Stomach (tissue), 19 donors: ENCODE measurements at places on chromosomes 7 and 10. TPM values are rescaled to one million over a fixed set of nuclear protein-coding genes. Genes with fewer than 3 reads are reported as not detected.

DNA sequence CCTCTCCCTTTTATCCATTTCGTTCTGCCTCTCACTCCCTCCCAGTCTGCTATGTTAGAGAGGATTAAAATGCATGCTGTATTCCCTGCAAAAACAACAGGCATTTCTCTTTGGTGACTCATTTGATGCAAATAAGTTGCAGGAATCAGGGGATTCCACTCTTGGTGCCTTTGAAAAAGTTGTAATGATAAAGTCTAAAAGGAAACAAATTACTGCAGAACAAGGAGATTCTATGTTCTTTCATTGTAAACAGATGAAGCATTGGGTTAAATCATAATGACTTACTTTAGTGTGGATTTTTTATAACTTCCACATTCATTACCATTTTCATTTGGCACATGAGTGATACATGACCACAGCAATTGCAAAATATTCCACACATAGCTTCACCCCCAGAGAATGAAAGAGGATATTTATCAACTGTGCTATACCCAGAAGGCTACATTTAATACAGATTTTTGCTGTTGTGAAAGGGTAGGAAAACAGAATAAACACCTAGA is 33.4 kb upstream of the ABLIM1 start:
- DNase-seq, result no peak
- no peaks in the 10 kb centered on the region for H3K36me3 ChIP-seq
- no peaks in the 10 kb centered on the region for H3K27me3 ChIP-seq
- H3K27ac ChIP-seq, result no peak overlapping the region
- H3K4me1 ChIP-seq, result no peaks in the 10 kb centered on the region

- H3K4me1 ChIP-seq, result no peaks in the 10 kb centered on the region
- H3K27ac ChIP-seq, result no peak overlapping the region
- no peak for DNase-seq
- H3K36me3 ChIP-seq, result no peaks in the 10 kb centered on the region
- no peaks in the 10 kb centered on the region for H3K27me3 ChIP-seq
- no peak overlapping the region for H3K4me3 ChIP-seq
Observed at GRCh38 chr7:133563251-133563650, 310.4 kb downstream of the EXOC4 start.

DNA sequence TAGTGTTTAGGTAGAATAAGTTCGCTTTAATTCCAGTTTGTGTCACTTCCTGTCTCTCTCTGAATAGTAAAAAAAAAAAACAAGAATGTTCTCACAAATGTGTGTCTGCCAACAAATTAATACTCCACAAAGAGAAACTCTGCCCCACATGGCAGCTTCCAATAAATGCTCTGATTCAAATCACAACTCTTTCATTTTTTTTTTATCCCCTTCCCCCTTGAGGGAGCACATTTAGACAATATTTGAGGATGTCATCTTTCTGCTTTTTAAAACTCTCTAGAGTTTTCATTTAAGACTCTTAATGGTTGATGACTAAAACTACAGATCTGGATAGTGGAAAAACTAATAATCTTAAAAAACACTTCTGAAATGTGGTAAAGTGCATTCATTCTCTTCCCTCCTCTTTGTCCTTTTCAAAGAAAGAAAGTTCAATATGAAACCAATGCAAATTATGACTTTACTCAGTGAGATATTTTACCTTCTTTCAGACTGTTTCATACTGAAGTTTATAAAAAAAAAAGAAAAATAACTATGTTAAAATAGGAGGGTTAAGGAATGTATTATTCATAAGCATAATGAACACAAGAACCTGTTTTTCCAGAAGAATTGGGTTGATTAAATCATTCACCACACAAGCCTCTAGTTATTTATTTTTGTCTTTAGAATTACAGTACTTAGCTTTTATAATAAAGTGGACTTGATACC is 42.3 kb downstream of the ARID5B start:
- no peaks in the 10 kb centered on the region for H3K36me3 ChIP-seq
- H3K4me3 ChIP-seq, result no peak overlapping the region
- peaks cover 16% of the 10 kb centered on the region for H3K4me1 ChIP-seq

DNA sequence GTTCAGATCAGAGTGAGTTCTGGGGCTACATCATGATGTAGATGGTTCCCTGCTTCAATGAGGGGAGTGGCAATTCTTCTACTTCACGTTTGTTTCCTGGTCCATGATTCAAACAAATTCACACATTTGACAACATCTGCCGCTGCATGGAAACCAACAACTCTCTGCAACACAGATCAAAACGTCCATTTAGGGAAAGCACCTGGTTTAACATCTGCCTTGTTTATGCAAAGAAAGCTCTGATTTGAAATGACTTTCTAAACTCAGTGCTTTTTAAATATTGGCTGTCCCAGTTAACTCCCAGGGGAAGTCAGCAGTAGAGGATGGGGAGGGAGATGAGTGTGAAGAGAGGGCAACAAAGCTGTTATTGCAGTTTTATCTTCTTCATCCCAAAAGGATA is 93.8 kb downstream of the GAD2 start:
- H3K4me1 ChIP-seq, result no peaks in the 10 kb centered on the region
- H3K27me3 ChIP-seq, result no peaks in the 10 kb centered on the region
- no peaks in the 10 kb centered on the region for H3K36me3 ChIP-seq
- H3K27ac ChIP-seq, result no peak overlapping the region
- no peak overlapping the region for H3K4me3 ChIP-seq

Gene NACAD
- total RNA-seq, result 9.3 TPM
